Hindlimb muscle (tissue), 1 donor: ENCODE measurements at places on chromosomes 2 and 18. TPM values are rescaled to one million over a fixed set of nuclear protein-coding genes. Genes with fewer than 3 reads are reported as not detected.

The SATB2 gene
- polyA plus RNA-seq = 3.4 TPM

- no peak for DNase-seq
Observed at GRCh38 chr18:24868311-24868710, 407.9 kb downstream of the HRH4 start.

The TP53I3 gene
- polyA plus RNA-seq = 32.6 TPM

The PLCD4 gene
- polyA plus RNA-seq = 61.5 TPM

GRCh38 chr2:121368155-121368554 lies 83.2 kb upstream of the TFCP2L1 start:
- DNase-seq = no peak

The IL36A gene
- polyA plus RNA-seq = not detected

- no peak for DNase-seq
Observed at GRCh38 chr2:14524803-14525080, 107.8 kb upstream of the LRATD1 start.

The FAM98A gene
- polyA plus RNA-seq = 32.8 TPM

- DNase-seq = no peak
Observed at GRCh38 chr2:148721520-148721931, 77.0 kb downstream of the EPC2 start.

GRCh38 chr2:60925994-60926740 lies 44.8 kb downstream of the REL start:
- DNase-seq = no peak

- DNase-seq = no peak
Observed at GRCh38 chr2:172556284-172557033, 569 bp downstream of the PDK1 start.
